NCI-H460 (cell line): ENCODE measurements at places on chromosomes 1 and 21. TPM values are rescaled to one million over a fixed set of nuclear protein-coding genes. Genes with fewer than 3 reads are reported as not detected.

DNA sequence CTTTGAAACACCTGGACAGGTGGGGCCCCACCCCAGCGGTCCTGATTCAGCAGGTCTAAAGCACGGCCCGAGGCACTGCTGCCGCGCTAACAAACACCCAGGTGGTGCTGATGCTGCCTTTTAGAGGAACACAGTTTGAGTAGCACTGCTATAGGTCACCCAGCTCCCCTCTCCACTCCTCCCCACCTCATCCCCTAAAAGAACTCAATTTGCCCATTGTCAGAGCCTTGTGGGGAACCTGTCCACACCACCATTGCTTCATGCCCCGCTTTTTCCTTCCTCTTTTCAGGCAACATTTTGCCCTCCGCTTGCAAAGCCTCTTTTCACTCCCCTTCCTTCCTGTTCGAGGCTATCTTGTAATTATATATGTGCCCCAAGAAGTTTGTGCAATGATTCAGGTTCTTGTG is 26.2 kb upstream of the PADI4 start:
- DNase-seq: no peak

GRCh38 chr1:222042120-222042519 is 300.2 kb upstream of the DUSP10 start:
- DNase-seq: no peak

GRCh38 chr1:245715970-245716369 is 561.2 kb downstream of the KIF26B start:
- DNase-seq: no peak

DNA sequence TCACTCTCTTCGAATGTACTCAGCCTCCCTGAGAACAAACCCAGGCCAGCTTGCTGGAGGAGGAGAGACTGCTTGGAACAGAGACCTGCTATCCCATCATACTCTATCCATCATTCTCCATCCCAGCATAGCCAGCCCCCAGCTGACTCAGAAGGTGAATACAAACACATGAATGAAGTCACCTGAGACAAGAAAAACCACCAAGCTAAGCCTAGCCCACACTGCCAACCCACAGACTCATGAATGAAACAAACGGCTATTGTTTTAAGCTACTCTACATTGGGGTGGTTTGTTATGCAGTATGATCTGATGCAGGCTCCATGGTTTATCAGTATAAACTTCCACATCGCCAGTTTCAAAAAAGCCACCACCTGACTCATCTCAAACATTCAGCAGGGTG is 395.6 kb downstream of the SETD4 start:
- DNase-seq: no peak

DNA sequence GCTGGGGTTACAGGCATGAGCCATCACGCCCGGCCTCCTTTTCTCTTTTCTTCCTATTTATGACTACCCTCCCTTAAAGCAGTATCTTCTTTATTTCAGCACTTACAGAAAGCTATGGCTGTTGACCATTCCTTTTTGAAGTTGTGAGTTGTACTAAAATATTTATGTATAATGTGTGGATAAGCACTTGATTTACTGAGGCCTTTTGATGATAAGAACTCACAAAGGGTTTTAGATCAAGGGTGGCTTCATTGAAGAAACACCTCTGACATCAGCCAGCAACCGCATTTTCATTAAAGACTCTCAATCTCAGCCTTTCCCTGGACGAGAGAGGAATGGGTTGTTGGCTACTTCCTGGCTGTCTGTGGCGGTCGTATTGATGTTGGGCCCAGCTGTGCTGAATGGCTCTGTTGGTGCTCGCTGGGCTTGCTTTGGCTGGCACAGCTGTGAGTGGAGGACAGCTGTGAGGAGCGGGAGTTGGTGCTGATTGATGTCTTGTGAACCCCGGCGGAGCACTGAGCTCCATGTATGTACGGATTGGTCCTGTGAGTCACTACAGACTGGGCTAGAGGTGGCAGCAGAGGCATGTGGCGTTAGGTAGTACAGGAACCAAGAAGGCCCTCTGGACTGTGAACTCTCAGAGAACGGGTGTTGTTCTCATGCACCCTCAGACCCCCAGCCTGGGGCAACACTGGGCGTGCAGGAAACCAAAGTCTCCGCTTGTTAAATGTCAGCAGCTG is 208.8 kb downstream of the KIF26B start:
- DNase-seq: no peak

Gene DNAJC6
- total RNA-seq: 16.9 and 18.6 TPM in 2 replicates
